HL-60 (cell line): ENCODE measurements at places on chromosomes 2 and 18.

DNA sequence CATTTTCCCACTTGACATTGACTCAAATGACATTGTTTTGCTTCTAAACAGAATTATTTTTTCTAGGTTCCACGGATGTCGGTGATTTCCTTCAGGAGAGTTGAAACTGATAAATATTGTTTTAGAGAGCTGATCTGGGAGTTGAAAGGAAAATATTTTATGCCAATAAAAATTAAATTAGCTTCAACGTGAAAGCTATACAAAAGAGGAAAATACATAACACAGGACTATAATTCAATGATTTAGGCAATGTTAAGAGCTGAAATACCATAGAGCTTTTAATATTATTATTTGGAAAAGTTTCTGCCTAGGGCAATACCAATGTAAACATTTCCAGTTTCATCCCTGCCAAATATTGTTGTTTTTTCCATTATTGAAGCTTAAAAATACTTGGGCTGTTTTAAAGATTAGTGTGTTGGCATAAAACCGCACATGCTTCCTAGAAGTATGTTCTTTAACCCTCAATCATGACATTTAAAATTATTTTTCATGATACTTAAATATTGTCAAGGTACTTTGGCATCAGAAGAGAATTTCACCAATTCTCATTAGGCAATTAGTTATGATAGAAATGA lies 18.6 kb upstream of the PDE1A start:
- DNase-seq, result no peak

GRCh38 chr2:43003702-43004101 lies 211.3 kb upstream of the HAAO start:
- DNase-seq, result no peak

DNA sequence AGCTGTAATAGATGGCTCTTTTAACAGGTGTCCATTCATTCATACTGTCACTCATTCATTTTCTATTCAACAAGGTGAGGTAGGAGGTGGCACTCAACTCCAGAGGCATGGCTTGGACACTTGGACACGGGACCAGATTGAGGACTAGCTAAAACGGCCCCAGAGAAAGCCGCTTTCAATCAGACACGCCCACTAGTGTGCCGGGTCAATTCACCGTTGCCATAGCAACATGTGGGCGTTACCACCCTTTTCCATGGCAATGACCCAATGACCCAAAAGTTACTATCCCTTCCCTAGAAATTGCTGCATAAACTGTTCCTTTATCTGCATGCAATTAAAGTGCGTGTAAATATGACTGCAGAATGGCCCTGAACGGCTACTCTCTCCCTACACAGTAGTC lies 49.2 kb upstream of the LGALSL start:
- no peak for DNase-seq

DNA sequence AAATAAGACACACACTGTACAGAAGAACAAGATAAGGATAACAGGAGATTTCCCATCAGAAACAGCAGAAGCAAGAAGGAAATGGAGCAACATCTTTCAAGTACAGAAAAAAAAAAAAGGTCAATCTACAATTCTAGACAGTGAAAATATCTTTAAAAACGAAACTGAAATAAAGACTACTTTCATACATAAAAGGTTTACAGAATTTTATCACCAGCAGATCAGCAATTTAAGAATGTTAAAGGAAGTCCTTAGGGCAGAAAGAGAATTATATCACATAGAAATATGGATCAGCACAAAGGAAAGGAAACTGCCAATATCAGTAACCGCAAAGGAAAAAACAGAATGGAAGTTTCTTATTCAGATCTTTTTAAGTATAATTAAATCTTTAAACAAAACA lies 931.0 kb downstream of the EPHA4 start:
- DNase-seq, result no peak

DNA sequence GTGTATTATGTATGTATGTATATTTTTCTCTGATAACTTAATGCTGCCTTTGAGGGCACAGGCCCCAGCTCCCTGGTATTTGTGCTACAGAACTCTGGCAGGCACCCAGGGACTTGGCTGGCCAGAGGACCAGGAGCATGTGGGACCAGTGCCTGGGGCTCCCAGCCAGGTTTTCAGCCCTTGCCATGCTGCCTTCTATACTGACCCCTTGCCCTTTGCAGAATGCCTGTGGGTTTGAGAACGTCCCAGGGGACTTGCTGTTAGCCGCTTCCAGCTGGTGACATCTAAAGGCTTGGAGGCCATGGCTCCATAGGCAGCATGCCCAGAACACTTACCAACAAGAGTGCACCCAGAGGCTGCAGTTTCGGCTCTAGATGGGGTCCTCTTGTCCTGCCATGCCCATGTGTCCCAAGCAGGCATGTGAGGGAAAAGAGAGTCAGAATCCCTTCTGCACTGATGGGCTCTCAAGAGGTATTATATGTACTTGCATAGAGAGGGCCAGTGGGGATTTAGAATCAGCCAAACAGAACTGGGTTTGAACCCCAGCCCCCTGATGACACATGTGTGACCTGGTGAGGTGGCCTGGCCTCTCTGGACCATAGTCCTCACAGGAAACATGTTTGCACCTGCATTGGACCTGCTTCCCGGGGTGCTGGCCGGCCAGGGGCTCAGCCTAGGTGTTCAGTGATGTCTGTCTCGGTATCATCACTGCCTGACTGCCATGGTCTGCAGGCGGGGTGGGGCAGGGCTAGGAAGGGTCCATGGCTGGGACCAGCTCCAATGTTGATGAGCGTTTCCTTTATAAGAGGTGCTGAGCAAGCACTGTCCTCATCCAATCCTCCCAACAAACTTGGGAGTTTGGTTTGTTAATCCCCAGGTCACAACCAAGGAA lies 119.2 kb upstream of the FHL2 start:
- DNase-seq, result no peak

GRCh38 chr2:20051532-20052228 lies at the start of gene LAPTM4A:
LAPTM4A (minus strand) TSS chr2:20051628; CDS start chr2:20051520, 108 bp downstream.
- peak; percentile 99 for DNase-seq

GRCh38 chr2:119028327-119029174 lies 86.6 kb downstream of the MARCO start:
- DNase-seq, result no peak

DNA sequence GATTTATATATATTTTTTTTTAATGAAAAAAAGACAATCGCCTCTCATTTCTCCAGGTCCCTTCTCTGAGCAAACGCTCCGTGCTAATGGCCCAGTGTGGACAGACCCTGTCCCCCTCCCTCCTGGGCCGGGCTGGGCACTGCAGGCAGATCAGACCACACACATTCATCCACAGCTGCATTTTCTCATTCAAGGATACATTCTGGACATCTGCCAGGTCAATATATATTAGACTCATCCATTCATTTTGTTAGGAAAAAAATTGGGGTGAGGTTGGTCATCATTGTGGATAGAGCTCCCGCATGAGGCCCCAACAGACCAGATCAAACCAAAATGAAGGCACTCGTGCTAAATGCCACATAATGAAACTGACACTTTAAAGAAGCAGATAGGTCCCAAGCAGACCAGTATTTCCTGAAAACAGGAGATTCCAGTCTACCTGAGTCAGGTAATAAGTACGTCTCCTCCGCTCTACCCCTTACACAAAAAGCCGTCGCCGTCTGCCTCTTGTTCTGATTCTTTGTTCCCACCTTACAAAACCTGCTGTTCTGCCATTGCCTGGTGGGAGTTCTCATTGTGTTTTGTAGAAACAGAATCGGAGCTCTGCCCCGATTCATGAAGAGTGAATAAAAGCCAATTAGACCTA lies 15.4 kb upstream of the OTOS start:
- no peak for DNase-seq

DNA sequence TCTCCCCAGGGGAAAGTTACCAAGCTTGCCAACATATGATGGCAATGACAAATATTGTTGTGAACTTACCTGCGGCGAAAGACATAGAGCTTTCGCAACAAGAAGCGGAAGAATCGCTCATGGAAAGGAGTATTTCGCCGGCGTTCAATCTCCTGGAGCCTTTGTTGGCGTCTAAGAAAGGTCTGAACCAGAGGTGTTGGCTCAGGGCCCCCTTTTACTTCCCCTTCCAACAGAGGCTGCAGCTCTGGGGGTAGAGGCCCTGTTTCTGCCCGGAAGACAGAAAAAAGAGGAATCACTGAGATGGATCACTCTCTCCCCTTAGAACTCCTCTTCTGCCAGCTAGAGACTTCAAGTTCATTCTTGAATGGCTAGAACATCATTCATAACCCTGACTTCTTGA lies 10.8 kb downstream of the GGCX start:
- DNase-seq, result no peak

DNA sequence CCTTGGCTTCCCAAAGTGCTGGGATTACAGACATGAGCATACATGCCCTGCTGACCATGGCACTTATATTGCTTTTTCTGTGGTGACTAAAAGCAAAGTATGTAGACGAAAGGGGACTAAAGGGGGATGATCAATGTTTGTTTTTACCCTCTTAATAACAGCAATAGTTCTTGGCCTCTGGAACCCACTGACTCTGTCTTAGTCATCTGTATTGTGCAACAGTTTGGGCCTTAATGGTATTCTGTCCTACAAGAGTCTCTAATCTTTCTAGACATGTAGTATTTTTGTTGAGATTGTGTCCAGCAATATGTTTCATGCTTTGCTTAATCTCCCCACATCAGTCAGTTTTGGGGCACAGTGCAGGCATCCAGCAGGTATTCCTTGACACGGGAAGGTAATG lies 359.9 kb upstream of the FANCL start:
- DNase-seq, result peak; percentile 7

DNA sequence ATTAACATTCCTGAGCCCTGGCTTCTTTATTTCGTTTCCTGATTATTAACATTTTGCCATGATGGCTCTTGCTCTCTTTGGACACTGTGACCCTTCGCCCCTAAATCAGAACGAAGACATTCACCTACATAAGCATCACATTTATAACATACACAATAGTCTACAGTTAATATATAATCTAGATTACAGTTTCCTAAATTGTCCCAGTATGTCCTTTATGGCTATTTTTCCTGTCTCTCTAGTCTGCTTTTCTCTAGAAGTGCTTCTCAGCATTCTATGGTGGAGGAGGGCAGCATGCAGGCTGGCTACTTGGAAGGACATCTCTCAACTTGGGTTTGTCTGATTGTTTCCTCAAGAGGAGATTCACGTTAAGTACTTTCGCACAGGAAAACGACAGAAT lies 49.9 kb downstream of the FAM210A start:
- no peak for DNase-seq

DNA sequence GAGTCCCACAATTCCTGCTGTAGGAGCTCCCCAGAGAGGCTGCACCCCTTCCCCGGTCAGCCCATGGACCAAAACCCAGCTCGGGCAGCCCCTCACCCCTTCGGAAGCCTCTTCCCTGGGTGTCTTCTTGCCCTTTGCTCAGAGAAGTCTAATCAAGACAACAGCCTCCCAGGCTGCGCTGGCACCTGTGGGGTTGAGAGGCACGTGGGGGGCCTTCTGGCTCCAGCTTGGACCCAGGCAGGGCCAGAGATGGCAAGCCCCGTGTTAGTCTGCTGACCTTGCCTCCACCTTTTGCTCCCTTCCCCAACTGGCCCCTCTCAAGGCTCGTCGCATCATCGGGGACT lies 10.4 kb downstream of the SLC4A3 start:
- DNase-seq, result no peak

DNA sequence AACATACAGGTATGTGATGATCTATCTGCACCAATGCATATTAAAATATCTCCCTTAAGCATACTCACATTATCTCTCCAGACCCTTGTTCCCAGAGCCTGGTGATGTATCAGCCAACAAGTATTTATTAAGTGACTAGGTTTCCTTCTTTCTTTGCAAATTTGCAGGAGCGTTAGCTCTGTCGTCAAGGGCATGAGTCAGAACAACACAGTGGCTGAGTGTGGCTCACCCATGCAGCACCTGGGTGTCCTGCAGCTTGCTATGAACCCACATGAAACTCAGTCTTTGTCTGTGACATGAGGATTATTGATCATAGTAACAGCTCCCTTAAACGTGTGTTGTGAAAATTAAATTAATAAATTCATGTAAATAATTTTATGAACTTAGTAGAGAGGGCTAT lies 96.6 kb downstream of the PIEZO2 start:
- DNase-seq, result no peak

DNA sequence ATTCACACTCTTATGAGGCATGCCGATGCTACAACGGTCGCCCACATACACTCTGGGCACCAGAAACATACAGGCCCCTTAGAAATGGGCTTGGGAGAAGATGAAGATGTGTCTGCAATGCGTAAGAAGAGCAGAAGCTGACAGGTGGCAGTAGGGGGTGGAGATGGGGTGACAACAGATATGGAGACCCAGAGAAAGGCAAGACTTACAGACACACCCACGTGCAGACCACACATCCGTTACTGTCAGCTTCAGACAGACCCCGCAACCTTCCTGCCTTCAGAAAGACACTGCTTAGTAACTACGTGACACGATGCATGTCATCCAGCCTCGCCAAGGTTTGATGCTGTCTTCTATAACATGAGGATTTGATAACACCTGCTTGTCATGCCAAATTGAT lies 89.5 kb downstream of the ZFP36L2 start:
- no peak for DNase-seq

GRCh38 chr2:26780203-26780760 lies 5.6 kb upstream of the CENPA start:
- peak; percentile 65 for DNase-seq
